ENCODE measurements at places on chromosomes 6 and 20.

GRCh38 chr20:38835792-38836191 lies 30.3 kb downstream of the PPP1R16B start:
- DNase-seq = no peak

DNA sequence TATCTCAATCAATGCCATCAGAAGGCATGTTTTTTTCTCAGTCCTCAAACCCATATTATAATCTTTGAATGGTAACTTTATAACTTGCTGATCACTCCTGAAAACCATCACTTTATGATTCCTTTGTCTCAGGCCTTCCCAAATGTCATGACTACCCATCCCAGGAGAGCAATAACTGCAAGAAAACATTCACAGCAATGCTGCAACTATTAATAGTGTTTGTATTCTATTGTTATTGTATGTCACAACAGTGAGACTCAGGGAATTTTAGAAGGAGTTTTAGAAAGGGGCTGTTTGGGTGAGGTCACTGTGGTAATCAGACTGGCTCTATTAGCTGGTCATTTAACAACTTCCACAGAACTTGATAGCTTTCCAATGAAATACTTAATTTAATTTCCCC lies 301.4 kb upstream of the TBX18 start:
- no peak for DNase-seq

DNA sequence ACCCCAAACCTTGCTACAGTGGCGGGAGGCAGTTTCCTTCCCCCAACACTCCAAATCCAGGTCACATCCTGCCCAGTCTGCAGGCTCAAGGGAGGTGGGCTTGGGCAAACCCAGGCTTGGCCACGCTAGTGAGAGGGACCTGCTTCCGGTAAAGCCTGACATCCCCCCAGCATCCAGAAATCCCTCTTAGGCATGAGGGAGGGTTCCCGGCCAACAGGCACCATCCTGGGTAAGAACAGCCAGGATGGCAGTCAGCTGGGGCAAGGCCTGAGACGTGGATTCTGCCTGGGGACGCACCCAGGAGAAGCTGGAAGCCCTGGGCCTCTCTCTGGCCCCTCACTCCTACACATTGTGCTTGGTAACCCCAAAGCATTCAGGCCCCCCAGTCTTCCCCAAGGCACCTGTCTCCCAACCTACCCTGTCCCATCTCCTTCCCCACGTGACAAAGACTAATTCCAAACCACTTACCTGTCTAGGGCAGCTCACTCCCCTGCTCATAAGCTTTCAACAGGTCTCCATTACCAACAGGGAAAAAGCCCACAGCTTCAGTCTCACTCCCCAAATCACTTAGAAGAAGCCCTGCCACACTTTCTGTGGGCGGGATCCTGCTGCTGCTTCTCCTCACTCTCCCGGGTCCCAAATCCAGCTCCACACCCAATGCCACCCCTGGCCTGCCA lies 2.1 kb downstream of the C20orf144 start:
- no peak for DNase-seq

- no peak for DNase-seq
Observed at GRCh38 chr6:41652866-41653652, 14.8 kb downstream of the MDFI start.

GRCh38 chr6:158518191-158519127 lies 41.4 kb upstream of the TMEM181 start:
- no peak for DNase-seq
